Motor neuron (in vitro differentiated cells): ENCODE measurements at places on chromosomes 16 and 17. TPM values are rescaled to one million over a fixed set of nuclear protein-coding genes. Genes with fewer than 3 reads are reported as not detected.

Gene KRTAP4-6
- total RNA-seq: 0.73 TPM in 1 of 2 replicates, not detected in the other

GRCh38 chr17:77727037-77727615 lies 231.4 kb upstream of the TNRC6C start:
- ATAC-seq: peak; percentile 59

DNA sequence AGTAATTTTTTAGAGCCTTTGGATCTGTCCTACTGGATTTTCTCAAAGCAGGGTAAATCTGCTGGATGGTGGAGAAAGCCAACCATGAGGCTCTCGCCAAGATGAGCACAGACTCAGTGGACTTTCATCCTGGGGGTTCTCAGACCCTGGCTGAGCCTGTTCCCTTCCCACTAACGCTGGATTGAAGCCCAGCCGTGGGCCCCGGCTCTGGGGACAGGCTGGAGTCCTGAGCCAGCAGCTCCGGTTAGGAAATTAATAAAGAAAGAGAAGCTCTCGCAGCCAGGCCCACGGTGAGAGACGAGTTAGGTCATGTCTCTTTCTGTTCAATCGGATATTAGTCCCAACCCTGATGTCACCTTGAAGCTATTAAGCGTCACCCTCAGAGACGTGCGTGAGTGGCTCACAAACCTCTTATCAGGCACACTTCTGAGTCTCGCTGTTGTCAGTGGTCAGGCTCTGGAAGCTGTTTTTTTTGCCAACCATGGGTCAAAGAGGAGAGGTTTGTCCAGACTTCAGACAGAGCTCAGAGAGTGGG lies 27.1 kb downstream of the MEOX1 start:
- peak; percentile 88 for ATAC-seq

- peak; percentile 19 for ATAC-seq
Measured at GRCh38 chr16:2511128-2511800, 2.5 kb upstream of the ATP6V0C start.

GRCh38 chr17:72613806-72614292 lies 478.6 kb downstream of the SLC39A11 start:
- ATAC-seq: peak; percentile 16

- no peak for ATAC-seq
Measured at GRCh38 chr17:83196024-83196365, 116.6 kb downstream of the METRNL start.

GRCh38 chr17:68207651-68208253 lies 40.1 kb upstream of the AMZ2 start:
- ATAC-seq: no peak

Gene SBK1
- 0.36 and 1.2 TPM in 2 replicates for total RNA-seq

- ATAC-seq: no peak
Measured at GRCh38 chr16:66873685-66874055, 6.6 kb upstream of the PDP2 start.

DNA sequence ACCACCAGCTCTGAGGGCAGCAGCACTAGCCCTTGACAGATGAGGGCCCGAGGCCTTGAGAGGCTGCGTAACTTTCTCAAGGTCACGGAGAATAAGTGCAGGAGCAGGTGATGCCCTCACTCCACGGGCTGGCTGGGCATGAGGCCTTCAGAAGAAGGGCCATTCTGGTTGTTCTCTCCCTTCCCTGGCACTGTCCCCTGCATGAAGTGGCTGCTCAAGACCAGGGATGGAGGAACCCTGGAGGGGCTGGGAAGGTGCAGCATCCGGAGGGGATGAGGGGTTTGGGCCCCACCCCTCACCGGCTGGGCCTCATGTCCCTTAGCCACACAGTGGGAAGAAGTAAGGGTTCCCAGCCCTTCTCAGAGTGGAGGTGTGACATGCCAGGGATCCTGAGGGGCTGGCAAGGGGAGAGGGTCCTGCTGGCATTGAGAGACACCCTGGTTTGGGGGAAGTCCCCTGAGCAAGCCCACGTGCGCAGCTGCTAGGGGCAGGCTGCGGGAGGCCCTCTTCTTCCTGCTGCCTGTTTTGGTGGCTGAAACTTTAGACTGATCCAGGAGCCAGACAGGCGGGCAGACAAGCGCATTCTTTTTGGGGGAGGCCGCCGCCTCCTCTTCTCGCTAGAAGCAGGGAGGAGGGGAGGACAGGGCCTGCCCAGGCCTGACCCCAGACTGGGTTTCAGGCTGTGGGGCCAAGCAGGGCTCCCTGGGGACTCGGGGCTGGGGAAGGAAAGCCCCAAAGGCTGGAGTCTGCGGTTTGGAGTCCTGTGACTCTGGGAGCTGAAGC lies 74.0 kb downstream of the N4BP1 start:
- ATAC-seq: no peak

- ATAC-seq: no peak
Measured at GRCh38 chr17:14156689-14157088, 80.0 kb downstream of the CDRT15 start.

GRCh38 chr17:80959330-80960036 lies 32.2 kb upstream of the CHMP6 start:
- no peak for ATAC-seq

Gene SMTNL2
- 1.0 and 1.1 TPM in 2 replicates for total RNA-seq

GRCh38 chr16:24253192-24253591 lies 2.9 kb upstream of the CACNG3 start:
- ATAC-seq: peak; percentile 37
